ENCODE measurements at places on chromosomes 4 and X. TPM values are rescaled to one million over a fixed set of nuclear protein-coding genes. Genes with fewer than 3 reads are reported as not detected.

SHOX gene
- total RNA-seq: not detected

ASB9 gene
- total RNA-seq: 21.0 TPM

GPRASP1 gene
- total RNA-seq: 1.1 TPM

ARMCX4 gene
- 4.6 TPM for total RNA-seq

CEP135 gene
- 7.4 TPM for total RNA-seq

ADAM29 gene
- not detected for total RNA-seq

SSX3 gene
- not detected for total RNA-seq

MSANTD1 gene
- total RNA-seq: 0.07 TPM

TEX13D gene
- total RNA-seq: not detected

TRIM60 gene
- total RNA-seq: not detected

TMLHE gene
- 14.1 TPM for total RNA-seq

CORIN gene
- total RNA-seq: 0.56 TPM

INPP4B gene
- 3.9 TPM for total RNA-seq

USP27X gene
- 3.6 TPM for total RNA-seq

ZFP92 gene
- total RNA-seq: 1.6 TPM

FABP2 gene
- total RNA-seq: not detected

BMPR1B gene
- 0.21 TPM for total RNA-seq

ASB12 gene
- not detected for total RNA-seq

ARSJ gene
- 77.4 TPM for total RNA-seq

C4orf33 gene
- 6.5 TPM for total RNA-seq

UGT2B15 gene
- total RNA-seq: not detected

TGIF2LX gene
- total RNA-seq: not detected

LAMP2 gene
- total RNA-seq: 142 TPM

ZXDA gene
- total RNA-seq: 11.8 TPM

S100P gene
- 0.07 TPM for total RNA-seq

IL15 gene
- total RNA-seq: 2.0 TPM

FAT4 gene
- 46.8 TPM for total RNA-seq

All from pulmonary artery endothelial cell (primary cell).